ENCODE measurements at places on chromosomes 7 and 10.

DNA sequence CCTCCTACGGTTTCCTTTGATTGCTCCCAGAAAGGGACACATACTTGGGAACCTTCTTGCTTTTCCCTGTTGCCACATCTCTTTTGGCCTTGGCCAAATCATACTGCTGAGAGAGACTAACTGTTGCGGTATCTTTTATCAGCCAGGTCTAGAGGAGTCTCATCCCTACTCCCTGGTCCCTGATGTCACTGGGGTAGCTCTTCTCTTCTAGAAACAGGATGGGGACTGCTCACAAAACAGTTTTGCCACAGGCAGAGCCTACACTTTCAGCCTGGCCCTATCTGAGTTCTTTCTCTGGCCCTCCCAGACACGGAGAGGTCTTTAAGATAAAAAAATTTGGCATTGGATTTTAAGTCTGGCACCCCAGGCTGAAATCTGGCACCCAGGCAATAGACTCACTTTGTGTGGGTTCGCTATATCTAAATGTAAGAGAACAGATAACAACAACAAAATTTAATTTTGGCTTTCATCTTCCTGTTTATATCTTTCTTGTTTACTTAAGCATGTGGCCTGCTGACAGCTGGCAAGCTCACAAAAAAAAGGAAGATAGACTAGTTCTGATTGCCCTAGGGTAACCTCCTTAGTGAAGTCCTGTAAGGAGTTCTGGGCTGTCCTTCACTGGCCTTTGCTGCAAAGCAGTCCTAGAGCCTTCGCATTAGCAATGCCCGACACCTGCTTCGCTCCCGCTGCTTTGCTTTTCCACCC lies 228.3 kb upstream of the NPVF start:
- H3K4me1 ChIP-seq: no peaks in the 10 kb centered on the region
- H3K27me3 ChIP-seq: no peaks in the 10 kb centered on the region
- no peak overlapping the region for H3K27ac ChIP-seq

GRCh38 chr10:26381986-26382385 lies 56.2 kb upstream of the APBB1IP start:
- H3K4me1 ChIP-seq: no peaks in the 10 kb centered on the region
- no peaks in the 10 kb centered on the region for H3K36me3 ChIP-seq
- no peak overlapping the region for H3K4me3 ChIP-seq
- H3K27me3 ChIP-seq: no peaks in the 10 kb centered on the region
- no peak for DNase-seq

DNA sequence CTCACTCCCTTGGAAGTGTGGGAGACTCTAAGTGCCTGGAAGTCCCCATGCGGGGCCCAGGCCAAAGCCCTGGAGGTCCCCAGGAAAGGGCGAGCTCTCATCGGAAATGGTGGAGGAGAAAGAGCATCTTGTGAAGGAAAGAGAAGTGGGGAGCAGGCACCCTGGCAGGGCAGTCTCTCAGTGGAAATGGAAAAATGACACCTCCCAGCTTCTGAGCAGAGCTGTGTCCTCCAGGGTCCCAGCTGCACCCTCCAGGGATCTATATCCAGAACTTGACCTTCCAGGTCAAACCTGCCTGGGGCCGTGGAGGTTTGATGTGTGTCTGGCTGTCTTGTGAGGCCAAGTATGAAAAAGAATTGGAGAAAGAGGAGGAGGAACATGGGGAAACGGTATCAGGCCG lies 29.5 kb downstream of the PAX2 start:
- no peak overlapping the region for H3K27ac ChIP-seq
- no peak overlapping the region for H3K4me3 ChIP-seq
- DNase-seq: no peak
- no peaks in the 10 kb centered on the region for H3K27me3 ChIP-seq
- no peaks in the 10 kb centered on the region for H3K36me3 ChIP-seq
- H3K4me1 ChIP-seq: no peaks in the 10 kb centered on the region

DNA sequence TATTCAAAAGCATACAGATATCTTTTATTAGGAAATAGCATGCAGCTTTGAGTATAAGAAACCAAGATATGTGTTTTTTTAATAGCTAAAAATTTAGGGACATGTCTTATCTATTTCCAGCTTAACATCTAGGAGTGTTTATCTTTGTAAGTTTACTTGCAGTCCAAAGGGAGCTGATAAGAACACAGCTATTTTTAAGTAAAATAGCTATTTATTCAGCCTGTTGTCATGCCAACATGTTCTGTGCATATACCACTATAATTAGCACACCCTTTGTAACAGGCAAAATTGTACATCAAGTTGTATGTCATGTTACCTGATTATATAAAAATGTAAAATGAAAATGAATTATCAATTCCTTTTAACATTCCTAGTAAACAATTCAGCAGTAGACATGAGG lies 29.6 kb downstream of the FAM133B start:
- no peaks in the 10 kb centered on the region for H3K4me1 ChIP-seq
- no peaks in the 10 kb centered on the region for H3K27me3 ChIP-seq
- H3K27ac ChIP-seq: no peak overlapping the region
- peaks cover 34% of the 10 kb centered on the region for H3K36me3 ChIP-seq
- H3K4me3 ChIP-seq: no peak overlapping the region
- DNase-seq: no peak

DNA sequence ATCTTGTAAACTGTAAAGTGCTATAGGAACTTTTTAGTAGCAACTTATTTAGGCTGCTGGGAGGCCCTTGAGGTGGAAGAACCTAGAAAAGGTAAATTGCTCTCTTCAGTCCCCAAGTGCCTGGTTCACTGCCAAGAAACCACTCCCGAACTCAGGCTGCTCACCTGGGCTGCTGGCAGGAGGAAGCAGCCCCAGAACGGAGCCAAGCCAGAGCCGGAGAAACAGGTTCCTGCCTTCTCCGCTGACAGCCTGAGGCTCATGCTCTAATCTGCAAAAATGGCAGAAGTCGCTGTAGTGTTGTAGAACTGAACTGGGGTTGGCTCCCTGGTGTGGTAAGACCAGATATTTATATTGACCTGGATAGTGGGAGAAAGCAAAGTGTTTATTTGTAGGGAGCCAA lies 136.0 kb downstream of the CUL2 start:
- H3K36me3 ChIP-seq: no peaks in the 10 kb centered on the region
- no peaks in the 10 kb centered on the region for H3K4me1 ChIP-seq
- DNase-seq: no peak
- no peak overlapping the region for H3K27ac ChIP-seq

DNA sequence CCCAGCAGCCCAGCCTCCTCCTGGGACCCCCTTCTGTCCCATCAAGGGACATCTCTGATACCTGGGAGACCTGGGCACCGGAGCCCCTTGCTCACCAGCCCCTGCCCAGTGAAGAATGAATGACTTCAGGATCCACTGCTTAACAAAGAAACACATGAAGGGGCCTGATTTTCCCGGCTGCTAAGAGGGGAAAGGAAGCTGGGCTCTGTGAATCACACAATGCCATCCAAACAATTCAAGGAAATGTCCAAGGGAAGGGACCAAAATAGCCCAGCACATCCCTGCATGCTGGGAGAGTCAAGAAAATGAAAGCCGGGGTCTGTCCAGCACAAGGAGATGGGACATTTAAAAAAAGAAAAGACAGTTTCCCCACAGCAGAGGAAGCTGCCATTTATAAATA lies 128.7 kb upstream of the JCAD start:
- no peaks in the 10 kb centered on the region for H3K27me3 ChIP-seq
- no peak overlapping the region for H3K27ac ChIP-seq
- no peaks in the 10 kb centered on the region for H3K36me3 ChIP-seq
- no peak overlapping the region for H3K4me3 ChIP-seq
- H3K4me1 ChIP-seq: peaks cover 4% of the 10 kb centered on the region
- no peak for DNase-seq

DNA sequence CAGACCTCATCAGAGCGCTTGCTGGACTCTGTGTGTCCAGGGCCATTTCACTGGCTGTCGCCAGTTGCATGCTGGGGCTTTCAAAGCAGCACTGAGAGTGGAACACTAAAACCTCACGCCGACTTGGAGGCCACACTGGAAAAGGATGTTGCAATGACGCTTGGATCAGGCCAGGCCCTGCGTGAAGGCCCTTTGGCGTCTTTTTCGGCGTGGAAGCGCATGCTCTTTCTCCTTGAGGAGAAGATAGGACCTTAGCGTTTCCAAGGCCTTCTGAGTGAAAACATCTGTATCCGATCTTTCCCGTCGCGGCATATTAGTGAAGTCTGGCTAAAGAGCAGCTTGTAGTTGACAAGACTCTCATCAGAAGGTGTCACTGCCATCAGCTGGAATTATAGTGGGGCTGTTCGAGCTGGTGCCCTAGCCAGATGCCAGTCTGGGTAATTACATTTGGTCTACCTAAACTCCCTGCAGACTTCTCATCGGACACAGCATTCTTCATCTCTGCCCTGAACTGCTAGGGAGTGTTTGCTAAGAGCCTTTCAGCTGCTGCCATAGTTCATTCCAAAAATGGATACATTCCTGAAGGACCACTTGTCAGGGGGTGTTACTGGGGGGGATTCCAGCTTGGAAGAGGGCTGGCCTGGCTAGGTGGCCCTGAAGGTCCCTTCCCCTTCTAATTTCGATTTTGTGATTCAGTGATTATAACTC lies 167.7 kb upstream of the TCF7L2 start:
- no peaks in the 10 kb centered on the region for H3K36me3 ChIP-seq
- DNase-seq: no peak
- H3K27me3 ChIP-seq: no peaks in the 10 kb centered on the region
- no peak overlapping the region for H3K4me3 ChIP-seq

DNA sequence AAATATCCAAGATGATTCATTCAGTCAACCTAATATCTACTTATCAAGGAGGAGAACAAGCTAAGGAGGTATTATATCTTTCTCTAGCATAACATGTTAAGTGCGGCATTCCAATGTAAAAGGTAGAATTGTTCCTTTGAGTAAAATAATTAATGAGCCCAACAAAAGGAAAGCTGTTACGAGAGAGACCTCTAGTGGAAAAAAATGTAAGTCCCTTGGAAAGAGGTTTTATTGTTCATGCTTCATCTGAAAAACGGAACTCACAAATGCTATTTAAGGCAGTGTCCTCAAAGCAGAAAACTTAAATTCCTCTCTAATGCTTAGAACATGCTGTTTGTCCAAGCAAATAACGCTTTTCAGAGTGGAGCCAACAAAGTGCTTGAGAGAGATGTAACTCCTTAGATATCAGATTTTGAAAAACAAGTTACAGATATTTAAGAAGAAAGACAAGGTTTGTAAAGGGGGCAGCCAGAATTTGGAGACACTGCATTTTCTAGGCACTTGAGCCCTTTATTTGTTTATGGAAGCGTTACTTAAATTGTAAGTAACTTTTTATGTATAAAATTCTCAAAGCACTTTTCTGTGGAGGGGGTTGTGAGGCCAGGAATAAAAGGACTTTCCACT lies 119.9 kb downstream of the TFEC start:
- peak; percentile 18 for DNase-seq
- no peaks in the 10 kb centered on the region for H3K4me1 ChIP-seq
- H3K4me3 ChIP-seq: no peak overlapping the region
- no peaks in the 10 kb centered on the region for H3K27me3 ChIP-seq
- no peaks in the 10 kb centered on the region for H3K36me3 ChIP-seq
- H3K27ac ChIP-seq: no peak overlapping the region

- no peaks in the 10 kb centered on the region for H3K27me3 ChIP-seq
- H3K36me3 ChIP-seq: no peaks in the 10 kb centered on the region
- peaks cover 13% of the 10 kb centered on the region for H3K4me1 ChIP-seq
These were observed 74.6 kb downstream of the PAXIP1 start for GRCh38 chr7:154928136-154929005.

GRCh38 chr10:47076949-47077361 lies 165.7 kb downstream of the PTPN20 start:
- DNase-seq: no peak
- no peak overlapping the region for H3K4me3 ChIP-seq
- H3K27me3 ChIP-seq: peaks cover 2% of the 10 kb centered on the region
- no peak overlapping the region for H3K27ac ChIP-seq
- no peaks in the 10 kb centered on the region for H3K4me1 ChIP-seq

- no peaks in the 10 kb centered on the region for H3K36me3 ChIP-seq
- H3K4me1 ChIP-seq: no peaks in the 10 kb centered on the region
- no peak overlapping the region for H3K4me3 ChIP-seq
- DNase-seq: no peak
- H3K27ac ChIP-seq: no peak overlapping the region
These were observed 59.8 kb downstream of the LRRN3 start for GRCh38 chr7:111150709-111151108.

- DNase-seq: no peak
- no peak overlapping the region for H3K27ac ChIP-seq
- no peaks in the 10 kb centered on the region for H3K27me3 ChIP-seq
- peaks cover 51% of the 10 kb centered on the region for H3K4me1 ChIP-seq
These were observed 6.6 kb downstream of the TTYH3 start for GRCh38 chr7:2638224-2638991.

DNA sequence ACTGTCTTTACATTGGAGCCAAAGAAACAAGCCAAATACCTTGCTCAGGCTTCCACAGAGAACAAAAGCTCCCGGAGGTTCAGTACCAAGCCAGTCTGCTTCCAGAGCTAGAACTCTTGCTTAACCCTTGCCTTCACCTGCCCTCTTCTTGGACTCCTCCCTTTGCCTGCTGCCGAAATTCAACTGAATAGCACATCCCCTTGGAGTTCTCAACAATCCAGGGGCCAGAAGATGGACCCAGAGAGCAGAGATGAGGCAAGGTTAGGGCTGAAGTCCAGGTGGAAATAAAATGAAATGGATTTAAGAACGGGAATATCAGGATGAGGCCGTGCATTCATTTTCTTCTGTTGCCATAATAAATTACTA lies 876 bp upstream of the PIK3AP1 start:
- H3K4me1 ChIP-seq: peaks cover 40% of the 10 kb centered on the region
- no peaks in the 10 kb centered on the region for H3K36me3 ChIP-seq
- no peak for DNase-seq
- peak overlapping the region; percentile 73 for H3K4me3 ChIP-seq
- H3K27ac ChIP-seq: peak overlapping the region; percentile 89

DNA sequence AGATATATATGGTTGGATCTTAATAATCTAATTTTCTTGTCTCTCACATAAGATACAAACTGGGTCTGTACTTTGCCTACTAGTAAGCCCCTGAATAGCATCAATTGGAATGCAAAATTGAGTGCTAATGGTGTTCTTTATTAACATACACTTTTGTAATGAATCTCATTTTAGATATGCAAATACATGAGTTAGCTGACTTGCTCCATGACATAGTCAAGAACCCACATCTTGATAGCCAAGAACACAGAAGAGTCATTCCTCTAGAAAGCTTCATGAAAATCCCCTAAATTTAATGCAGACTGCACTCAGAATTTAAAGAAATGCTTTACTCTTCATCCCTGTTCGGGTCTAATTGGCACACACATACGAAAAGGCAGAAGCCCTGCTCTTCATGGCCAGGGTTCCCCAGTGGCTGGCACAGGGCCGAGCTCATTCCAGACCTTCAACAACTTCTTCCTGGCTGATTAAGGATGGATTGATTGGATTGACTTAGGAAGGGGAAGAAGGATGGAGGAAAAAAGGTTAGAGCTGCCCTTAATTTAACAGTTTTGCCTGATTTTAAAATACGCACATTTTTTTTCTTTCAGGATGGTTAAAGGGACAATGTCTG lies 431.1 kb upstream of the KLF6 start:
- H3K27me3 ChIP-seq: no peaks in the 10 kb centered on the region
- H3K27ac ChIP-seq: no peak overlapping the region
- no peaks in the 10 kb centered on the region for H3K4me1 ChIP-seq
- no peak overlapping the region for H3K4me3 ChIP-seq

DNA sequence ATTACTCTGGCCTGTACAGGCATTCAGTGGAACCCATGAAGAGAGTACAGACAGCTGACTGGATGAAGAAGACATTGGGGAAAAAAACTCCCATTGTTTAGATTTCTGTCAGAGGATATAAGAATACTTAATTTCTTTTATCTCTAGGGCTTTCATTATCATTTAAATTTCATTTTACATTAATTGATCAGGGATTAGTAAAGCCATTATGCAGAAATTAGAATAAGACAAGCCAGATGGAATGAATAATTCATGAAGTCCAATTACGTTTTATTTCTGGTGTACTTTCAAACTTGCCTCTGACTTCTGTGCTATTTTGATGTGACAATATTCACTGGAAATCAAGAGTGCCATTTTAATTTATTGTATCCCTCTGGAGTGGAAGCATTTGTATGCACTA lies 247.0 kb downstream of the SLC25A13 start:
- no peak overlapping the region for H3K27ac ChIP-seq
- H3K27me3 ChIP-seq: peaks cover 11% of the 10 kb centered on the region
- DNase-seq: no peak
- peaks cover 10% of the 10 kb centered on the region for H3K4me1 ChIP-seq
- no peaks in the 10 kb centered on the region for H3K36me3 ChIP-seq

All from natural killer cell (primary cell).